ENCODE measurements at places on chromosomes 12 and 14.

DNA sequence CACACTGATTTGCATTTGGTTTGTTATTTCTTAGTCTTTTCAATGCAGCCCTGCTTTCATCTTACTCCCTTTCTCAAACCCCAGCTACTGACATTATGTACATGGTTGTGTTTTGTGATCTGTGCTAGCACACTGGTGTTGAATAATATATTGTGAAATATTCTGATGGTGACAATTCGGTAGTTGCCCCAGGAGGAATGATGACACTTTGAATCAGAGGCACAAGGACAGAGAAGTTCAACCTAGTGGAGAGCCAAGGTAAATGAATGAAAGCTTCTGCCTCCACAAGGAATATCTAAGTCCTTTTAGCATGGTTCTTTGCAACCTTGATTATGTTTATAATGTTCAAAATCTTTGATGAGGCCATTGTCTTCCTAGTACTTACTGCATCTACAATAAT lies 159.9 kb downstream of the PDE3A start:
- H3K27ac ChIP-seq = no peak overlapping the region
- H3K4me3 ChIP-seq = no peak overlapping the region
- no peaks in the 10 kb centered on the region for H3K27me3 ChIP-seq
- no peaks in the 10 kb centered on the region for H3K36me3 ChIP-seq
- no peak for DNase-seq
- H3K4me1 ChIP-seq = no peaks in the 10 kb centered on the region

DNA sequence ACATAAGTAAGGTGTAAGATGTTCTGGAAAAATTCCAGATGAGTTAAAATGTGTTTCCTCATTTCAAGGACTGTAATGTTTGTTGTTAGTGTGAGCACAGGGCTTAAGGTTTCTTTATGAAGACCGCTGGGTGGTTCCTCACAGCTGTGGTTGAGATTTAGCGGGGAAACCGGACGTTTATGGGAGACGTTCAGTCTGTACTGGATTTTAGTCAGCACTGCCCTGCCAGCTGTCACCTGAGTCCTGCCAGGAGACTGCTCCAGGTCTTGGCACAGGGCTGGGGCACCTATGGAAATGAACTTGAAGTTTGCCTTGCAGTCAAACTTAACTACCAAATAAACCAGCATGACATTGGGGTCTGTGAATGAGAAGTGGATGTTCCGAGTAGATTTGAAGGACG lies 555.2 kb downstream of the DIO2 start:
- no peak for DNase-seq
- H3K36me3 ChIP-seq = no peaks in the 10 kb centered on the region
- no peaks in the 10 kb centered on the region for H3K27me3 ChIP-seq
- no peaks in the 10 kb centered on the region for H3K4me1 ChIP-seq

- no peaks in the 10 kb centered on the region for H3K27me3 ChIP-seq
- peak; percentile 66 for DNase-seq
- H3K4me3 ChIP-seq = peak overlapping the region; percentile 81
- H3K4me1 ChIP-seq = peaks cover 28% of the 10 kb centered on the region
- no peaks in the 10 kb centered on the region for H3K36me3 ChIP-seq
These were observed 303 bp downstream of the PUS7L start for GRCh38 chr12:43758247-43758727.

- DNase-seq = peak; percentile 67
- H3K36me3 ChIP-seq = no peaks in the 10 kb centered on the region
- peak overlapping the region; percentile 44 for H3K4me3 ChIP-seq
- H3K27me3 ChIP-seq = no peaks in the 10 kb centered on the region
These were observed 4.1 kb upstream of the SLC7A7 start for GRCh38 chr14:22819151-22819988.

GRCh38 chr12:45756666-45757065 lies 27.2 kb downstream of the ARID2 start:
- no peaks in the 10 kb centered on the region for H3K36me3 ChIP-seq
- no peak overlapping the region for H3K4me3 ChIP-seq
- no peaks in the 10 kb centered on the region for H3K27me3 ChIP-seq

- peaks cover 24% of the 10 kb centered on the region for H3K4me1 ChIP-seq
- H3K36me3 ChIP-seq = no peaks in the 10 kb centered on the region
- H3K27me3 ChIP-seq = no peaks in the 10 kb centered on the region
These were observed 923 bp upstream of the ITPR2 start for GRCh38 chr12:26833743-26834490.

GRCh38 chr12:125131958-125132357 lies 66.7 kb downstream of the AACS start:
- H3K4me1 ChIP-seq = no peaks in the 10 kb centered on the region
- no peak overlapping the region for H3K4me3 ChIP-seq
- H3K27me3 ChIP-seq = no peaks in the 10 kb centered on the region
- DNase-seq = no peak

DNA sequence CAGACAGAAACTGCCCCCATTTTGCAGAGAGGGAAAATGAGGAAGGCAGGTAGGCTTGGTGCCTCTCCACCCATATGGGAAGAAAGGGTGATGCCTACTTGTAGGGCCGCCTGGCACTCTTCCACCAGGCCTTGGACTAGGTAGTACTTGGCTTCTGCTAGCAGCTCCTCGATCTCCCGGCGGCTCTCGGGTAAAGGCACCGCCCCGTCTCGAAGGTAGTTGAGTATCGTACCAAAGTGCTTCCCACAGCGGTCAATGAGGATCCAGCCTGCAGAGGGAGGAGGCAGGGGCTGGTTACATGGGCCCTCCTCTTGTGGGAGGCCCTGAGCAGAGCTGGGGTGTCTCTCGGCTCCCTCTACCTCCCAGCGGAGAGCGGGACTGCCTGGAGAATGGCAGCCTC lies 16.6 kb downstream of the KCTD10 start:
- no peaks in the 10 kb centered on the region for H3K27me3 ChIP-seq
- H3K27ac ChIP-seq = peak overlapping the region; percentile 93
- H3K4me1 ChIP-seq = peaks cover 79% of the 10 kb centered on the region
- H3K4me3 ChIP-seq = no peak overlapping the region
- H3K36me3 ChIP-seq = peaks cover 48% of the 10 kb centered on the region

GRCh38 chr12:84764001-84764400 lies 148.6 kb downstream of the SLC6A15 start:
- no peaks in the 10 kb centered on the region for H3K4me1 ChIP-seq
- H3K27me3 ChIP-seq = no peaks in the 10 kb centered on the region
- no peak for DNase-seq
- no peak overlapping the region for H3K4me3 ChIP-seq
- no peak overlapping the region for H3K27ac ChIP-seq

DNA sequence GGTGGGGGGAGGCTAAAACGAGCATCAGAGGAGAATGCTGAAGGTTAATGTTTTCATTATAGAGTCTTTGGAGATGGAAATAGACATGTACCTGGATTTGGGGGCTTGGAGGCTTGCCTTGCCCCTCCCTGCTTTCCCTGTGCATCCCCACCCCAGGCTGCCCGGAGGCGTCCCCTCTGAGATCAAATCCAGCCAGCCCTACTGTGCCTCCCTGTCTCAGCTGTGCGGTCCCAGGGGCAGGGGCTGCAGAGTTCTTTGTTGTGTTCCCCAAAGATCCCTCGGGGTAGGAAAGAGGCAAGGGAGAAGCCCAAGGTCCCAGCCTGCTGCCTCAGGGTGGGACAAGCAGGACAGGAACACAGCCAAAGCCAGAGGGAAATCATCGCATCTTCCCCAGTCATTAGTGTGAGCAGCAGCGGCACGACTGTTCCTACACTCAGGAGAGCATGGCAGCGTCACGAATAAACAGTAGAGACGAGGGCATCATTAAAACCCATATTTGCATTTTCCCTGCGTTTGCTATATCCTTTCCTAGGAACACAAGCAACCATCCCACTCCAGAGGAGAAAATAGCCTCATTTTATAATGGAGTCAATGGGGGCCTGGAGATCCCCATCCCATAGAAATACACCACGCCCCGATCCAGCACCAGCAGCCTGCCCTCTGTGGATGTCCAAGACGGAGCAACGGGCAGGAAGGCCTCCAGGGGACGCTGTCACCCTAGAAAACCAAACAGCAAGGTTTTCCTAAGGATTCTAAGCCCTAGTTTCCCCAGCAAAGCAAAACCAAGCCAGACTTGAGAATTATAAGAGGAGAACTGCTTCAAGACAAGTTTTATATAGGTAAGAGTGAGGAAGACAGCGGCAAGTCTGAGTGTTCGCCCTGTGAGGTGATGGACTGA lies 32.4 kb downstream of the ANO2 start:
- no peak overlapping the region for H3K27ac ChIP-seq
- peak; percentile 46 for DNase-seq
- no peak overlapping the region for H3K4me3 ChIP-seq
- H3K27me3 ChIP-seq = no peaks in the 10 kb centered on the region

GRCh38 chr14:95508377-95508776 lies 8.1 kb downstream of the SYNE3 start:
- H3K36me3 ChIP-seq = peaks cover 4% of the 10 kb centered on the region
- no peak overlapping the region for H3K27ac ChIP-seq
- H3K4me3 ChIP-seq = no peak overlapping the region
- peaks cover 24% of the 10 kb centered on the region for H3K4me1 ChIP-seq
- no peak for DNase-seq

DNA sequence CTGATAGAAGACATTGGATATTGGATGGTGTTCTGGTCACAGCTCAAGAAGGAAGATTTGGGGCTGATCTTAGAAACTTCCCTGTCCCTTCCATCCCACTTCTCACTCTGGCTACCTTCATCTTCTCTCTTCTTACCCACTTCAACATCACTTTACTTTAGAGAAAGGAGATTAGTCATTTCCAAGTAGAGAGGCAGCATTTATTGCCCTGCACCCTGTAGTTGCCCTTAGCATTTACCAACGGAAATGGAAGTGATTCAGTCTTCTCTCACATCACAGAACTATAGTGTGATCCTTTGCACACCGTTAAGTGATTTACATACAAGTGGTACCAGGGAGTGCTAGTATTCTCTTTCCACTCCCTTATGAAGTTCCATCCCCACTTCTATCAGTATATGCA lies 52.4 kb downstream of the PHLDA1 start:
- no peak for DNase-seq
- no peaks in the 10 kb centered on the region for H3K36me3 ChIP-seq
- peak overlapping the region; percentile 80 for H3K27ac ChIP-seq
- no peak overlapping the region for H3K4me3 ChIP-seq
- H3K27me3 ChIP-seq = no peaks in the 10 kb centered on the region

DNA sequence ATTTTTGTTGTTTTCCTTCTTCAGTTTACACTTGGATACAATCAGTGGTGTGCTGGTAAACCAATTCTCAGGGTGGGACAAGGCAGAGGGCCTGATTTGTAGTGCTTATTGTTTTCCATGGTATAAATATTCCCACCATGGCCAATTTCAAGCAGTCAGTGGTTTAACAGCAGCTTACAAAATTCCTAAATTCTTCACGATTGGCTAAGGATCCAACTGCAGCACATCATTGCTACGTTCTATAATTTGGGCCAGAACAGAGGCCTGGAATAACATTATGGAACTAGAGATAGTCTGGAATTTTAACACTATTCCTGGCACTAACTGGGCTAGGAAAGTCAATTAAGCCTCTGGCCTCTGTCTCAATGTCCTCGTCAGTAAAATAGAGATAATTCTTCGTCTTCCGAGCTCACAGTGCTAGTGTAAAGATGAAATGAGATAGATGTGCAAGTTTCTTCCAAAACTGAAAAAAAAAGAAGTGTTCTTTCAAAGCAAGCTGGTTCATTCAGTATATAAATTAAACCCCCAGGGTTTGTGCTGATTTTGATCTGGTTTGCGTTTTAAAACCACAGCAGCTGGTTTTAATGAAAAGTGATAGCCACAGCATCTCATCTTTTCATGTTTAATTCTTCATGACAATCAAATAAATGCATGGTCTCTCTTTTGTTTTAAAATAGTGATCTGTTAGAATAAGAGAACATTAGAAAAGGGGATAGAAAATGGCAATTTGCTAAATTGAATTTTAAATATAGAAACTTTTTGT lies 104.1 kb downstream of the EPS8 start:
- no peaks in the 10 kb centered on the region for H3K27me3 ChIP-seq
- H3K36me3 ChIP-seq = no peaks in the 10 kb centered on the region
- no peak for DNase-seq
- no peak overlapping the region for H3K27ac ChIP-seq

DNA sequence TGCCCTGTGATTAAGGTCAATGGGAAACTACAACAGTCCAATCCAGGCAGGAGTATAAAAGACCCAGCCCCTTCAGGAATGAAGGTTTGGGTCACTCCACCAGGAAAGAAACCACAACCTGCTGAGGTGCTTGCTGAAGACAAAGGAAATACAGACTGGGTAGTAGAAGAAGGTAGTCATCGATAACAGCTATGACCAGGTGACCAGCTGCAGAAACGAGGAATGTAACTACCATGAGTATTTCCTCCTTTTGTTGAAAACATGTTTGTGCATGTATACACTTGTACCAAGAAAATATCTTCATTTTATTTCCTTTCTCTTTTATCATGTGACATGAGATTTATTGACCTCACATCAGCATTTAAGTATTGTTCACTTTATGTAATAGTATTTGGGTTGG lies 409.1 kb downstream of the FOXG1 start:
- H3K36me3 ChIP-seq = no peaks in the 10 kb centered on the region
- H3K27me3 ChIP-seq = no peaks in the 10 kb centered on the region
- H3K4me1 ChIP-seq = no peaks in the 10 kb centered on the region
- no peak overlapping the region for H3K27ac ChIP-seq

GRCh38 chr14:64337888-64338615 lies 43.9 kb upstream of the ESR2 start:
- DNase-seq = no peak
- H3K36me3 ChIP-seq = no peaks in the 10 kb centered on the region
- H3K27ac ChIP-seq = peak overlapping the region; percentile 85
- peaks cover 6% of the 10 kb centered on the region for H3K4me1 ChIP-seq
- H3K27me3 ChIP-seq = no peaks in the 10 kb centered on the region
- H3K4me3 ChIP-seq = peak overlapping the region; percentile 87

DNA sequence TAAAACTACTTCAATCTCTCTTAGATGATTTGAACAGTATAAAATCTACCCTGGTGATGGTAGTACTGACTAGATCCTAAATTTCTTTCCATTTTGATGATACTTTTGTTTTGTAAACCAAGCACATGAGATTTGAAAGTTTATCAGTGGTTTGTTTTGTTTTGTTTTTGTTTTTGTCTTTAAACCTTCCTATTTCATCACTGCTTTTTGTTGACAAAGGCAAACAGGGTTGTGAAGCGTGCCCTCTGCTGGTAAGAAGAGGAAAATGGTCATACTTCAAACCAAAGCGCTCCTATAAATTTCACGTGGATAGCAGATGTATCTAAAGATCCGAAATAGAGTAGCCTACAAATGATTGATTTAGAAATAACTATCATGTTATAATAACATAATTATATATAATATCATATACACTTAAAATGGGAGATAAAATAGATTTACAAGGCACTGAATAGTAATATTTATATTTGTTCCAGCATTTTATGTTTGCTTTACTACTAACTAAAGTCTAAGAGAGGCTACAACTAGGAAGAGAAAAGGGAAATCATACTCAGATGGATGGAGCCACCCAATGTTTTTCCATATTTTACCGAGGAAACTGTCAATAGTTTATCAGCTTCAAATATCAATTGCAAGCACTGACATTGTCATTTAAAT lies 254.0 kb upstream of the USP15 start:
- no peaks in the 10 kb centered on the region for H3K27me3 ChIP-seq
- DNase-seq = no peak
- no peak overlapping the region for H3K4me3 ChIP-seq

Measured in upper lobe of right lung (tissue), 1 donor.